ENCODE measurements at places on chromosomes 16 and 17.
A peak's percentile ranks its signal among the peaks of the same experiment; 100 is the strongest.

- no peak for DNase-seq
These were observed 1.8 kb upstream of the WDR90 start for GRCh38 chr16:647173-647902.

DNA sequence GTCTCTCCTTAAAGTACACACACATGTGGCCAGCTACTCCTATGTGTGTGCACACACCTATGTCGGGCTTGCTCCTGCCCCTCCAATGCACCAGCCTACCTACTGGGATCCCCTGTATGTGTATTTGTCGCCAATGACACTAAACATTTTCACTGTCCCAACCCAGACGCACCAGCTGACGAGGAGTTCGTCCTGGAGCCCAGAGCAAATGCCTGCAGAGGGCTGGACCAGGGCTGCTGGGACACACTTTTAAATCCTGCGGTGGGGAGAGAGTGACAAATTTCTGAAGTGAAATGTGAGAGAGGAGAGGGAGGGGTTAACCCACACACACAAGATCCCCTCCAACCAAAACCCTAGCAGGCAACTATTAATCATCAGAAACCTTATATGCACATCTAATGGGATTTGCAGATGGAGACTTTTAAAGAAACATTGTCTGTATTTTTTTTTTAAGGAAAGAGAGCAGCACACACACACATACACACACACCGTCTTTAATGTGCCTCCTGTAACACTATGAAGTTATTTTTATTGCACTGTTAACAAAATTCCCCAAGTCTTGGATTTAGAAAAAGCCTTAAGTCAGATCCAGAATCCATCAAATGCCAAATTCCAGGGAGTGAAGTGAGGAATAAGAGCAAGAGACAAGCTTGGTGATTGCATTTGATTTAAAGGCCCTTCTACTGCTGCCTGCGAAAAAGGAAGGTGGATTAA is at the start of gene MEOX1:
Gene MEOX1 (minus strand): TSS at position 224 of the 714 bp plus-strand sequence. CDS start 388 bp downstream, outside the sequence.
- peak; percentile 54 for DNase-seq

GRCh38 chr17:81461607-81462500 is 50.7 kb downstream of the ACTG1 start:
- no peak for DNase-seq

GRCh38 chr17:67246653-67247415 is 1.8 kb upstream of the HELZ start:
- DNase-seq = peak; percentile 42

GRCh38 chr17:50920041-50920410 is 53.9 kb upstream of the TOB1 start:
- no peak for DNase-seq
